ENCODE measurements at places on chromosomes 7 and 10.

- DNase-seq, result peak; percentile 79
Observed at GRCh38 chr10:118423800-118424442, 81.8 kb upstream of the FAM204A start.

DNA sequence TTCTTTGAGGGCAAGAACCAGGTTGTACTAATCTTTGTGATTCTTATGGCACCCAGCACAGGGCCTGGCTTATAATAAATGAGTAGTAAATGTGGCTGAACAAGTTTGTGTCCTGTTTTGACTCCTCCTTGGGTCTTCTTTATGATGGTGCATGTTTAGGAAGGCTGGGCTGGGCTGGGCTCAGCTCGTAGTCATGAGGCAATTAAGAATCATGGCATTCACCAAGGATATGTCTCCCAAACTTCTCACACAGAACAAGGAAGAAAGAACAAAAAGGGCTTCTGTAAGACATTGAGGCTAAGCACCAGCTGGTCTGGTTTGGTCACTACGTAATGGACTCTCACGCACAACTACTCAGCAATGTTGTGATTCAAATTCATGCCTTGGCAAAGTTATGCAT, 30.5 kb upstream of the YAE1 start:
- DNase-seq, result no peak

DNA sequence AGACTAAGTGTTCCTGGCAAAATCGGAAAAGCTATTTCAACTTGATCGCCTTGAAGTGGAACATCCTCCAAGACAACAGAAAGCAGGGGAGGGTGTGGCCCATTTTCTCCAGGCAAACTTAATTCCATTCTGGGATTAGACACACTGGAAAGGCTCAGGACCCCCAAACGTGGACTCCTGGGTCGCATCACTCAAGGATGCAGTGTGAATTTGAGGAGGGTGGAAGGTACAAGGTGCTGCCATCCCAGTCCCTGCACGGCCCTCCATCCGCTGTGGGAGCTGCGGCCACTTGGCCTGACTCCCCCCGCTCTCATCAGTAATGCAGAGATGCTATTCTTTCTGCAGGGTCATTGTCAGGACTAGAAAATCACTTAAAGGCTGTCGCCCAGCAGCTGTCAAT, 2.4 kb downstream of the CNPY1 start:
- no peak for DNase-seq

DNA sequence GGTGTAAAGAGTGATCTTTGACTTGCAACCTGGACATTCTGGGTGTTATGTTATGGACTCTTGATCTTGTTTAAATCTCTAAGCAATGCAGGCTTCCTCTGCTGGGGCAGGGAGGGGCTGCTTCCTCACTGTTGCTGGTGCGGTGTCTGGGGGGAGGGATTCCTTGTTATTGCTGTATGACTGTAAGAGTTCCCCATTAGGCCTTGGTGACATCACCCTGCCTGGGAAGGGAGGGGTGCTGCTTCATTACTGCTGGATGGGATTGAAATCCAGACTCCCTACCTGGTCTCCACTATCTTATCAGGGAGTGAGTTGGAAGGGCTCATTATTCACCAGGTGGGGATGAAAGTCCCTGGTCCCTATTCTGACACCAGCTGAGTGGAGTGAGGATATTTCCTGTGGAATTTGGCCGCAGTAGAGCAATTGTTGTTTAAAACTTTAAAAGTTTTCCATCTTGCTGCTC, 8.8 kb downstream of the OGDH start:
- DNase-seq, result no peak

- DNase-seq, result no peak
Observed at GRCh38 chr7:25643770-25644394, 415.6 kb upstream of the NPVF start.

GRCh38 chr10:121713486-121713885, 115.2 kb upstream of the FGFR2 start:
- DNase-seq, result no peak

DNA sequence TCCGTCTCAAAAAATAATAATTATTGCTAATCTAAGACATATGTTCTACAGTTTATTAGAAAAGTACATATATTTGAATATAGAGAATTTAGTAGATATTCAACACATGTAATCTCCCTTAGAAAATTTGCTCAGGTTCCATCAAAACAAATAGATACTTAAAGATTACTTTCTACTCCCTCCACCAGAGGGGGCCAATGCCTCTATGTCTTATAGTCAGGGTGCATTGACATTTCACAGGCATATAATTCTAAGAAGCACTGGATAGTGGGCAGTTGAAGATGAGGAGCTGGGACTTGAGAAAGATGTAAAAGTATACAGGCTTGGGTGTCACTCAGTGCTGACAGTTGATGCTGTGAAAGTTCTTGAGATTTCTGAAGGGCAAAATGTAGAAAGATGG, 301.6 kb upstream of the HPS1 start:
- no peak for DNase-seq

DNA sequence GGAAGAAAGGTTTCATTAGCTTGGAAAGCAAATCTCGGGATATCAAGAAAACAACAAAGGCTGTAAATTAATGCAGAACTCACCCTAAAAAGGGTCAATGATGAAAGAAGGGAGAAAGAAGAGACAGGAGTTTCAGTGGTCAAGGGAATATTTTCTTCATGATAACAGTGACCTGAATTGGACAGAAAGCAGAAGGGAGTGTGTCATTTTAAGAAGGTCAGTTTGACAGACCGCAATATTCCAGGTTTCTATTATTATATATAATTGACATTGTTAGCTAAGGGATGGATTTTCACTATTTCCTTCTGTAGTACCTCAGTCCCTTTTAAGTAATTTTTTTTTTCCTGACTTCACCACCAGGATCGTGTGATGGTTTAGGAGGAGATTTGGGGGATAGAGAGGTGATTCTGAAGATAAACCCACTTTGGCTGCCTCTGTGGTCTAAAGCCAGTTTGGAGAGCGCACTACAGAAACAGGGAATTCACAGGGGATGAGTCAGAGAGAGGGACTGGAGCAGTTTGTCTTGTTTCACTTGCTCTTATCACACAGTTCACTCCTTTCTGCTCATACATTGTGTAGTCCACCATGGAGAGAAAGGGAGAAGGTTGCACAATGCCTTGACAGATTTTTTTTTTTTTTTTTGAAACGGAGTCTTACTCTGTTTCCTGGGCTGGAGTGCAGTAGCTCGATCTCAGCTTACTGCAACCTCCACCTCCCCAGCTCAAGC, 417.9 kb downstream of the AUTS2 start:
- DNase-seq, result no peak

DNA sequence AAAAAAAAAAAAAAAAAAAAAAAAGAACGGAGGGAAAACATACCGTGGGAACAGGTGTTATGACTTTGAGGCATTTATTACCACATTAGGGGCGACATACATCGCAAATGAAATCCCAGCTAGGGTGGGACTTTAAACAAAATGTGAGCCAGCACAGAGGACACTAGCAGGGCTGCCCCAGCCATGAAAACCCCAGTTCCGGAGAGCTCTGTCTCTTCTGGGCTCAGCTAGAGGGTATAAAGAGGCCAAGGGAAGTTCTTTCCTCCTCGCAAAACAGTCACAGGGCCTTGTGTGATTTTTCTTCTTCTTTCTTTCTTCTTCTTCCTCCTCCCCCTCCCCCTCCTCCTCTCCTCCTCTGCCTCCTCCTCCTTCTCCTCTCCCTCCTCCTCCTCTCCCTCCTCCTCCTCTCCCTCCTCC, 59.9 kb upstream of the ECHDC3 start:
- DNase-seq, result no peak

DNA sequence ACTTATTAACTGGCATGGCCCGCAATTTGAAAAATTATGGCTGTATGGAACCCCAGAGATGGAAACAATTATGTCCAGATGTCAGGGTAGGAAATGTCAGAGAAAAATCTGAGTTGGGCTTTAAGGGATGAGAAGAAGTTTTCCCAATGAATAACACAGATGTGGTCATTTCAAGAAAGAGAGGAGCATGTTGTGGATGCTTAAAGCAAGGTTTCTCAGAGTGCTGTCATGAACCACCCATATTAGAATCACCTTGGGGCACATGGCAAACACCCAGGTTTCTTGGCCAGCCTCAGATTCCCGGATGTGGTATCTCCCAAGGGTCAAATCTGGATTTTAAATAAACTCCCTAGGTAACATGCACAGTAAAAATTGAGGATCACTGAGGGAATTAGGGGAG, 43.6 kb downstream of the LAMB4 start:
- no peak for DNase-seq

DNA sequence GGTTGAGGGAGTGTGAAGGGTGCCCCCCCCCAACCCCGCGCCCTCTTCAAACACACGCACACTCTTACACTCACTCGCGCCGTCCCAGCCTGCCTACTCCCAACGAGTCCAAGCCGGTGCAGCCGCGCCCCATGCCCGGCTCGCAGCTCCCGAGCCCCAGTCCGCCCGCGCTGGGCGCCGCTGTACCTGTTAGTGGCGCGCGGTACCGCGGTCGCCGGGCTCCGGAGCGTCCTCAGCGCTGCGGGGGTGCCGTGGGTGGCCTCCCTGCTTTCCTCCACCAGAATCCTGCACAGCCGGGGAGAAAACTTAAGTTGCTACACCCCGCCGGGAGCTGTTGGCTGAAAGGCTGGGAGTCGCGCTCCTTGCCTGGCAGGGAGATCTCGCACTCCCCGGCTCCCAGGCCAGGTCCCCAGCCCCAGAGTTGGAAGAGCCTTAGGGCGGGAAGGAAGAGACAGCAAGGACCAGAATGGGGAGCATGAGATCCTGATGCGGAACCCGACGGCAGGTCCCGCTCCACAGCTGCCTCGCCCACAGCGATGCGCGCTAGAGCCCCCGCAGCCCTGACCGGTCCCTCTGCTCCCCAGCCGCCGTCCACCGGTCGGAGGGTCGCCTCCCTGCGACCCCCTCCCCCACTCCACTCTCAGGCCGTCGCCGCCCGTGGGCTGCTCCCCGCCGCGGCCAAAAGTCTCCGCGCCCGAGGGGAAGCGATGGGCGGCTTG, 863 bp downstream of the ST8SIA6 start:
- peak; percentile 53 for DNase-seq

DNA sequence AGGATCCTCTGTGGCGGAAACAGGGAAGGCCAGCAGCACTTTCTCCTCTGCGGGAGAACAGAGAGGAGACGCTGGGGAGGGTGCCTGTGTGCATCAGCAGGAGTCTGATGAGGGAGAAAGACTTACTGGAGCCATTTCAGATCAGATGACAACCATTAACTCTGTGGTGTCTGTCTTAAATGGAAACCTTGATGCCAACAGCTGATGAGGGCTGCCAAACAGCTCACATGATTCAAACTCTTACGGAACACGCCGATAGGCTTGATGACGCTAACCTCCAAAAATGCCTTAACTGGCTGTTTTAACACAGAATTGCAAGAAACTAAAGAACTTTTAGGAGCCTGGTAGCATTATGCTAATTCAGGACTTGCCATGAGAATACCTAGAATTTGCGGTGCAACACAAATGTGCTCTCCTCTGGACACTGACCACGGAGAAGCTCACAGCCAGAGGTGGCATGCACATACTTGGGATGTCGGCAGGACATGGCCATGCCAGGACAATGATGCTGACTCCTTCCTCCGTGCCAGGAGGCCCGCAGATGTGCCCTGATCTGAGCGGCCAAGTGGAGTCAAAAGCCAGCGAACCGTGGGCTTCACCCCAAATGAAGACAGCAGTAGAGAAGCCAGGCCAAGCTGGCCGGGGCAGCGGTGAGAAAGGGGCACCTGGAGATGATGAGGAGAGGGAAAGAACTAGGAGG, 154.9 kb downstream of the ZMYND11 start:
- no peak for DNase-seq

DNA sequence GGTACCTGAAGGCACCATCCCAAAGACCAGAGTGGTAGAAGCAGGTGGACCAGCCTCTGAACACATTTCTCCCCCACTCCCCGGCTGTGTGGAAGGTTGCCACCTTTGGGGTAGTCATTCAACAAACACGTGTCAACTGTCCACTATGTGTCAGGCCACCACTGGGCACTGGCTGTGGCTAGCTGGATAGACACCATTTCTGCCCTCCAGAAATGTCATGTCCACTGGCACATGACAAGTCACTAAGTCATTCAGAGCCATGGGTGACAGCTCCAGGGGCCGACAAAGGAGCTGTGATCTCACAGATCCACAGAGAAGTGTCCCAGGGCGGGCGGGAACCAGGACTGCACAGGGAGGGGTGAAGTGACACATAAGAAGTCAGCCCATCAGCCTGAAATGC, 99.6 kb downstream of the EGFR start:
- no peak for DNase-seq

- DNase-seq, result no peak
Observed at GRCh38 chr7:102951839-102952238, 39.0 kb downstream of the LRRC17 start.
